ENCODE measurements at places on chromosomes 5 and 9.
A peak's percentile ranks its signal among the peaks of the same experiment; 100 is the strongest.

GRCh38 chr5:56290378-56291078 lies 57.4 kb upstream of the ANKRD55 start:
- peak; percentile 48 for DNase-seq

GRCh38 chr5:100469767-100470166 lies 65.4 kb upstream of the FAM174A start:
- DNase-seq: no peak

DNA sequence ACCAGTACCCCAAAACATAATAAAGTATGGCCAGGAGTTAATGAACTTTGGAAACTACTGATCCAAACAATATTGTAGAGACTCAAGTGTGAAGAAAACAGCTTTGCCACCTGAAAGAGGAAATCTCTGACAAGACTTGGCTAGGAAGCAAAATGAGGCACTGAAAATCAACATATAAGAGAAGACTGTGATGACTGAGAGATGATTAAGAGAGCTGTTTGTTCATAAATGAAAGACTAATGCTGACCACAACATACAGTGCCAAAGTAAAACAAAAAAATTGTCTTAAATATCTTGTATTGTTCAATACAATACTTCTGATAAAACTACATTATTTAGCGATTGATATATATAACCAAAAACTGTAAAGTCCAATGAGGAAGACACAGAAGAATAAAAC lies 7.2 kb downstream of the RC3H2 start:
- DNase-seq: peak; percentile 2

- no peak for DNase-seq
These were observed 47.9 kb downstream of the ADGRV1 start for GRCh38 chr5:90606539-90606938.

DNA sequence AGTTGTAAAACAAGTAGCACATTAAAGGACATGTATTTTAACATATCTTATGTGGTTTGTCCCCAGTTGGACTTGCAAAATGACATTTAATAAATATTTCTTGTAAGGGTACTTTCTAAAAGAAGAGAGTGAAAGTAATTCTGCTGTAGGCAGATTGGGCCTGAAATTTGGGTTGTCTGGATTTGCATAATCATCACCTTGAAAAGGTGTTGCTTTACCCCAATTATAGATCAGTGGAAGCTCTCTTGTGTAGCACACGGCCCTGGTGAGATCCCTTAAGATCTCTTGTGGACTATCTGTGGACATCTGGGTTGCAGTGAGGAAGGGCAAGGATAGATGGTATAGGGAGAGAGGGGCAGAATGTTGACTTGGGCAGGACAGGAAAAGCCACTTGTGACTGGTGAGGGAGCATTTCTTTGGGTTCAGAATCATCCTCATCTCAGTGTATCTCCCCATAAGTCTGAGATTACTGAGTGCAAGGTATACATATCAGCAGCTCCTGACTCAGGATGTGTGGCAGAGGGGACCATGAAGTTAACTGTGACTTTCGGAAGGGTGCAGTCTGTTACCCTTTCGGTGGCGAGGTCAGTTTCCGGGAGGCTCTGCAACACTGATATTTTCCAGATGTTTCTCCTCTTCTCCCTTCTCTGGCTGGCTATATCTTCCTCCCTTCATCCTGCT lies 2.0 kb upstream of the TNFAIP8 start:
- no peak for DNase-seq

- DNase-seq: no peak
These were observed 732 bp upstream of the MCIDAS start for GRCh38 chr5:55227664-55228430.

- DNase-seq: no peak
These were observed 13.3 kb downstream of the CNOT8 start for GRCh38 chr5:154871734-154872133.

DNA sequence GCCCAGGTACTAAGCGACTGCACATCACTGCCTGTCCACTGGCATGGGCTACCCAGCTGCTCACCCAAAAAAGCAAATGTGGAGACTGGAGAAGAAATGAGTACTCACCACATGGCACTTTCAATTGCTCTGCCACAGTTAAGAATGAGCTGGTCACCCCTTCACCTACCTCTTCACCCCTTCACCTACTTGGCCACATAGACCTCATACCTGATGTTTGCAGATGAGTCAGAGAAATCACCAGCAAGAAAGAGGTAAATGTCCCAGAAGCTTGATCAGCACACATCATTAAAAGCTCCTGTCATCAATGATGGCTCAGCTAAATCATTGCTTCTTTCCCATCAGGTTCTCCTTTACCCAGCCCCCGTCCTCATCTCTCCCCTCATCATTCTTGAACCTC lies 7.6 kb upstream of the PRUNE2 start:
- DNase-seq: no peak
